ENCODE measurements at places on chromosomes 5 and 9.

- DNase-seq, result no peak
Observed at GRCh38 chr9:112332214-112332613, 1.2 kb downstream of the PTBP3 start.

GRCh38 chr9:136403538-136403914 is 3.6 kb upstream of the SNAPC4 start:
- DNase-seq, result no peak

DNA sequence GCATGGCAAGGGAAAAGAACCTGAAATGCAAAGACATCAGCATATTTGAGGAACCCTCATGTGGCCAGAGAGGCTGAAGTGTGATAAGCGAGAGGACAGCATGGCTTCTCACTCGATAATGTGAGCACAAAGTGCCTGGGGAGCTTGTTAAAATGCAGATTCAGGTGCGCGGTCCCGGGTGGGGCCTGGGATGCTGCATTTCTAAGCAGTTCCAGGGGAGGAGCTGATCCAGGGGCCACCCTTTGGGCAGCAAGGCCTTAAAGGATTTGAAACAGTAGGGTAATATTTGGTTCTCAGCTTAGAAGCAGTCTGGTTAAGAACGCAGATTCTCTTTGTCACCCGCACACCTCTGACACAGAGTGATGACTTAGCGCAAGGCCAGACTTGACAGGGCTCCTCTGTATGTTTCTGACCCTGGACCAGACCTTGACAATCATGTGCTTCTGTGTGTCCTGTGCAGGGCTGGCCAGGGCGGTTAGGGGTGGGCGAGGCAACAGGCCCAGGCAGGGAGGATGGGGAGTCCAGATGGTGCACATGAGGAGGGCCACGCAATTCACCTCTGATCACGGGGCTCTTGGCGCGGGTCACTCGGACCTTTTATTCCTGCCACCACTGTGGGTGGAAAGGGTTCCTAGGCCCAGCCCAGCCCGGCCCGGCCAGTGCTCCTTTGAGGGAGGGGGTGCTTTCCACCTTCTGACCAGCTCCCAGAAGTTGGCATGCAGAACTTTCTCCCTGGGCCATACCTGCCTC is 62.8 kb upstream of the TBC1D2 start:
- DNase-seq, result no peak

GRCh38 chr5:31770998-31771397 is 132.1 kb downstream of the PDZD2 start:
- DNase-seq, result no peak

GRCh38 chr5:94744906-94745305 is 126.4 kb downstream of the SLF1 start:
- no peak for DNase-seq

DNA sequence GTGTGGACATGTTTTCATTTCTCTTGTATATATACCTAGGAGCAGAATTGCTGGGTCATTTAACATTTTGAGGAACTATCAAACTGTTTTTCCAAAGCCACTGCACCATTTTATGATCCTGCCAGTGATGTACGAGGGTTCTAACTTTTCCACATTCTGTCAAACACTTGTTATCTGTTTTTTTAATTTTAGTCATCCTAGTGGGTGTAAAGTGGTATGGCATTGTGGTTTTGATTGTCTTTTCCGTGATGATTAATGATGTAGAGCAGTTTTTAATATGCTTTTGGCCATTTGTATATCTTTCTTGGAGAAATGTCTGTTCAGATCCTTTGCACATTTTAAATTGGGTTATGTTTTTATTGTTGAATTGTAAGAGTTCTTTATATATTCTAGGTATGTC is 107.0 kb downstream of the MELK start:
- DNase-seq, result no peak

Data from CD14-positive monocyte (primary cell).